ENCODE measurements at places on chromosomes 2 and 18. TPM values are rescaled to one million over a fixed set of nuclear protein-coding genes. Genes with fewer than 3 reads are reported as not detected.

Gene TIA1
- total RNA-seq: 87.6 TPM

Gene PLCL1
- total RNA-seq: 11.6 TPM

Gene TOGARAM2
- 0.65 TPM for total RNA-seq

Gene AKAIN1
- total RNA-seq: not detected

Gene MYL12B
- total RNA-seq: 324 TPM

Gene PJVK
- 2.2 TPM for total RNA-seq

DNA sequence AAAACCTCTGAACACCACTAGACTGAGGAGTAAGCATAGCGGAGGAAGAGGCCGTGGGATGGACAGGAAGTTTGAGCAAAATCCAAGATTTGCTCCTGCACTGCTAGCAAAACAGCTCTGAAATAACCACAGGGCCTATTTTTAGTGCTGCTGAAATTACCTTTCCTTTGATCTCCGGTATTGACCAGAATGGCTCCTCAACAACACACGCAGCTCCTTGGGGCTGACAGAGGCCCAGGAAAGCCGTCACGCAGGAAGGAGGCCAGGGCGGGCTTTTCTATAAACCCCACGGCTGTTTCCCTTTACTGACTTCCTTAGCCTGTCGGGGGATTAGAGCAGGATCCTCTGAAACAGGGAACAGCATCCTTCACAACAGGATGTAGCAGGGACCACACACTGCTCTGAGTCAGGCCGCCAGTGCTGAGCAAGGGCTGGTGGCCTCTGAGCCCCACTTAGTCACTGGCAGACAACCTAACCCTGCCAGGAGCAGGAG lies 80.8 kb upstream of the LCLAT1 start:
- H3K4me1 ChIP-seq: peaks cover 5% of the 10 kb centered on the region
- H3K27ac ChIP-seq: no peak overlapping the region
- H3K4me3 ChIP-seq: no peak overlapping the region
- no peaks in the 10 kb centered on the region for H3K27me3 ChIP-seq
- H3K36me3 ChIP-seq: no peaks in the 10 kb centered on the region

DNA sequence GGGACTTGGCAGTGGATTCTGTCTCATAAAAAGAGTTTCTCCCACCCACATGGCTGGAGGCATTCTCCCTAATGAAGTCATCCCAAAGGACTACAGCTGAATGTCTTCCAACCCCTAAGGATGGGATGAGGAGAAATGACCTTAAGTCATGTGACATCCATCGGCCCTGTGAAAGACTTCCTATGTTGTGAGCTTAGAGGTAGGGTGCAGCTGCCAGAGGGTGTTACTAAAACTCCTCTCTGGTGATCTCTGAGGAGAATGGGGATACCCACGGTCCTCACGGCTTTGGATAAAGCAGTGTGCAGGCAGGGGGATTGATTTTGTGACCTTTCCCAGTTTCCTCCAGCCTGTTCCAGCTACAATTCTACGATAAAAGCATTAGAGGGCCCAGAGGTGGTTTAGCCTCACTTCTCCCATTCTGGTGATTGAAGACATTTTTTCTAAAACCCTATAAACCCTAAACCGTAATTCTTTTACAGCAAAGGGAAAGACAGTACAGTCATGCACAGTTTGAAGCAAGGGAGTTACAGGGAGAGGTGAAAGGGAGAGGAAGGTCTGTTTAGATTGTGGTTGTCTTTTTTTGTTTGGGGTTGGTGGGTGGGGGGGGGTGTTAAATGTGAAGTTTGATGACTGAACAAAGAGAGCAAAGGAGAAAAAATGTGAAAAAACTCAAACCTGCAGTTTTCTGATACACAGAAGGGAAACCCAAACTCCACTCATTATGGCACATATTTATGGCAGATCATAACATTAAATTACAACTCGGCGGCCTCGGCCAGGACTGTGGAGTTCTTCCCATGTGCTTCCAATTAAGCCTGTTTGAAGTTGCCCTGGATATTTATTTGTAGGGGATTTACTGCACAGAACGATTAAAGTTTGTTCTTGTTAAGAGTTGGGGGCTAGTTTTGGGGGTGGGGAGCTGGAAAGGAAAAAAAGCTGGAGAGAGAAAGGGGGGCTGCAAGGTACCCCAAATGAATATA lies 26.6 kb upstream of the SLC14A2 start:
- H3K27me3 ChIP-seq: no peaks in the 10 kb centered on the region
- no peaks in the 10 kb centered on the region for H3K4me1 ChIP-seq
- no peaks in the 10 kb centered on the region for H3K36me3 ChIP-seq
- no peak overlapping the region for H3K4me3 ChIP-seq

- H3K27me3 ChIP-seq: no peaks in the 10 kb centered on the region
- no peak overlapping the region for H3K4me3 ChIP-seq
- no peak overlapping the region for H3K27ac ChIP-seq
- H3K4me1 ChIP-seq: no peaks in the 10 kb centered on the region
Observed at GRCh38 chr2:120785228-120785966, 49.7 kb downstream of the GLI2 start.

DNA sequence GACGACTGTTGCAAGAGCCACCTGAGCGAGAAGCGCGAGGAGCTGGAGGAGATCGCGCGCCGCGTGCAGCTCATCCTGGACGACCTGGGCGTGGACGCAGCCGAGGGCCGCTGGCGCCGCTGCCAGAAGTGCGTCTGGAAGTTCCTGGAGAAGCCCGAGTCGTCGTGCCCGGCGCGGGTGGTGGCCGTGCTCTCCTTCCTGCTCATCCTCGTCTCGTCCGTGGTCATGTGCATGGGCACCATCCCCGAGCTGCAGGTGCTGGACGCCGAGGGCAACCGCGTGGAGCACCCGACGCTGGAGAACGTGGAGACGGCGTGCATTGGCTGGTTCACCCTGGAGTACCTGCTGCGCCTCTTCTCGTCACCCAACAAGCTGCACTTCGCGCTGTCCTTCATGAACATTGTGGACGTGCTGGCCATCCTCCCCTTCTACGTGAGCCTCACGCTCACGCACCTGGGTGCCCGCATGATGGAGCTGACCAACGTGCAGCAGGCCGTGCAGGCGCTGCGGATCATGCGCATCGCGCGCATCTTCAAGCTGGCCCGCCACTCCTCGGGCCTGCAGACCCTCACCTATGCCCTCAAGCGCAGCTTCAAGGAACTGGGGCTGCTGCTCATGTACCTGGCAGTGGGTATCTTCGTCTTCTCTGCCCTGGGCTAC lies 1.2 kb downstream of the KCNF1 start:
- H3K4me1 ChIP-seq: no peaks in the 10 kb centered on the region
- H3K4me3 ChIP-seq: no peak overlapping the region
- no peak overlapping the region for H3K27ac ChIP-seq

DNA sequence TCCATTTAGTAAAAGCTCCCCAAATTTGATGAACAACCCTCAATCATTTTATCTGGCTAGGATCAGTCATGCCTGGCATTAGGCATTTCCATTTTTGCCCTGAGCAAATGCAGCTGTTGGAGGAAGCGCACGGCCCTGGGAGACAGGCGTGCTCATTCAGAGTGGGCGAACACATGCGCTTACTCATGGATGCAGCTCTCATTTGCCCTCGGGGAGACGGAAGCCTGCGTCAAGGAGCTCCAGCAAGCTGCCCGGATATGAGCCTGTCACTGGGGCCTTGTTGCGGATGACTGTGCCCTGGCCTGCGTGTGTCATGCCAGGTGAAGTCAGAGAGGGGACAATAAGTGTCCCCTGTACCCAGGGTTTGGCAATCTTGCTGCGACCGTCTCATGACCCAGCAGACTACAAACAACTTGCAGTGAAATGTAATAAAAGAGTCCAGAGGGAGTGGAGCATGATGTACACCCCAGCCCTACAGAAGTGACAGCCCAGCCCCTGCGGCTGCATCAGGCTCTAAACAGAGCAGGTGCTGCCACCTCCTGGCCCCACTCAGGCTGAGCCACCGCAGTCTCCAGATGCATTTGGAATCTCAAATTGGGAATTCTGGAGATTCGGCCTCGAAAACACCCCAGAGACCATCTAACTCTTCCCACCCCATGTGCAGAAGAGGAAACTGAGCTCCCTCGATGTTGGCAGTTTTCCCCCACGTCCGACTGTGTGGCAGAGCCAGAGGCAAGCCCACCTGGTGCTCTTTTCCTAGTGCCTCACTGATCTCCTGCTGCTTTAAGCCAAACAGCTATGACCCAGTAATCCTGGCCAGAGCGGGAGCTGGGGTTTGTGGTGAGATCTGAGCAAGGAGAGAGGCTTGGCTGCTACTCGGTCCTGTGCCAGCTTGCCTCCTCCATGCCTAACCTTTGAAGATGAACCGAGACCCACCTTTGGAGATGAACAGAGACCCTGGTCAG lies 105.0 kb upstream of the ALK start:
- no peaks in the 10 kb centered on the region for H3K36me3 ChIP-seq
- no peaks in the 10 kb centered on the region for H3K27me3 ChIP-seq
- H3K27ac ChIP-seq: no peak overlapping the region

- H3K36me3 ChIP-seq: no peaks in the 10 kb centered on the region
- no peak for DNase-seq
- no peak overlapping the region for H3K4me3 ChIP-seq
Observed at GRCh38 chr2:157291018-157291417, 33.5 kb downstream of the GALNT5 start.

GRCh38 chr2:133790711-133791110 lies 222.4 kb upstream of the NCKAP5 start:
- no peak for DNase-seq
- H3K36me3 ChIP-seq: no peaks in the 10 kb centered on the region
- no peaks in the 10 kb centered on the region for H3K27me3 ChIP-seq
- H3K27ac ChIP-seq: no peak overlapping the region
- no peak overlapping the region for H3K4me3 ChIP-seq
